ENCODE measurements at places on chromosomes 16 and 17. TPM values are rescaled to one million over a fixed set of nuclear protein-coding genes. Genes with fewer than 3 reads are reported as not detected.

DNA sequence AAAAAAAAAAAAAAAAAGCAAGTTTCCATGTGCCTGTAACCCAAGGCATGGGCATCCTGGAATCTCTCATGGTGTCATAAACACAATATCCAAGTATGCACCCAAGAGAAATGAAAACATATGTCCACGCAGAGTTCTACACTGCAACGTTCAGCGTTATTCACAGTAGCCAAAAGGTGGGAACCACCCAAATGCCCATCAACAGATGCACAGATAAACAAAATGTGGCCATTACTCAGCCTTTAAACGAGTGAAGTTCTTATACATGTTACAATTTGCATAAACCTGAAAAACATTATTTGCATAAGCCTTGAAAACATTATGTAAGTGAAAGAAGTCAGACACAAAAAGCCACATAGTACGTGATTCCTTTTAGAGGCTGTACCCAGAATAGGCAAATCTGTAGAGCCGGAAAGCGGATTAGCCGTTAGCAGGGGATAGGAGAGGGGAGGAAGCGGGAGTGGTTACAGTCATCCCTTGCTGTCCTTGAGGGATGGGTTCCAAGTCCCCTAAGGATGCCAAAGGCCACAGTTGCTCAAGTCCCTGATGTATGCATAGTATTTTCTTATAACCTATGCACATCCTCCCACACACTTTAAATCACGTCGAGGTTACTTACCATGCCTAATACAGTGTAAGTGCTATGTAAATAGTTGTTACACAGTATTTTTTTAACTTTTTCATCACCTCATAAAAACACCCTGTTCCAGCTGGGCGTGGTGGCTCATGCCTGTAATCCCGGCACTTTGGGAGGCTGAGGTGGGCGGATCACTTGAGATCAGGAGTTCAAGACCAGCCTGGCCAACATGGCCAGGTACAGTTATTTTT is 47.3 kb upstream of the DNAH17 start:
- no peak for DNase-seq

GRCh38 chr16:72246423-72246822 is 74.5 kb upstream of the PMFBP1 start:
- no peak for DNase-seq

DNA sequence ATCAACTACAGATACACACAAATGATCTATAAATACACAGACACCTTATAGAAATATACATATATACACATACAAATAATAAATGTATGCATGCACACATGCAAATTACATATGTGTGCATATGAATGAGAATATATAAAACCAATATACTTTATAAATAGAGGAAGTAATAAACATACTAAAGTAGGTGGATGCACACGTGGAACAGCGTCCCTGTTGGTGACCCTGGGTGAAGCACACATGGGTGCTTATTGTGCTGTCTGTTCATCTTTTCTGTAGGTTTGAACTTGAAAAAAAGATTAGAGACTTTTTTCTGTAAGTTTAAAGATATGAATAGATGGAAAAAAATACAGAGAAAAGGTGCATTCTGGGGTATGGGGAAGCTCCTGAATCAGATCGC is 111.3 kb downstream of the SDR42E1 start:
- DNase-seq, result no peak

GRCh38 chr16:63323055-63323454 is 1286.8 kb upstream of the CDH8 start:
- DNase-seq, result no peak

- DNase-seq, result no peak
Observed at GRCh38 chr16:84754353-84754856, 54.6 kb downstream of the USP10 start.

DNA sequence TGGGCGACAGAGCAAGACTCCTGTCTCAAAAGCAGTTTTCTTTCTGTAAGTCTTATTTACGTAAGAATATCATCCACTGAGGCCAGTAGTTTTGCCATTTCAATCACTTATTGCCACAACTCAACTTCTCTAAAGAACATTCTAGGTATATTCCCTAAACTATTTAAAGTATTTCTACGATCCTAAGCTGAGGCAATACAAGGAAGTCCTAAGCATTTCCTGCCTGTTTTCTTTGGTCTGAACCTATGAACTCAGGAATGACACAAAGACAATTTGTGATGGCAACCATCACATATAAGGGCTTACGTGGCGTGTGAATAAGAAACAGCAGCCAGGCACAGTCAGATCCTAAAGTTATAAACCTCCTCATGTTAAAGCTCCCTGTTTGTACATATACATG is 14.2 kb downstream of the USP36 start:
- DNase-seq, result no peak

- no peak for DNase-seq
Observed at GRCh38 chr17:33292981-33293867, at the start of gene ASIC2. ASIC2 (minus strand) TSS chr17:33293295.

DNA sequence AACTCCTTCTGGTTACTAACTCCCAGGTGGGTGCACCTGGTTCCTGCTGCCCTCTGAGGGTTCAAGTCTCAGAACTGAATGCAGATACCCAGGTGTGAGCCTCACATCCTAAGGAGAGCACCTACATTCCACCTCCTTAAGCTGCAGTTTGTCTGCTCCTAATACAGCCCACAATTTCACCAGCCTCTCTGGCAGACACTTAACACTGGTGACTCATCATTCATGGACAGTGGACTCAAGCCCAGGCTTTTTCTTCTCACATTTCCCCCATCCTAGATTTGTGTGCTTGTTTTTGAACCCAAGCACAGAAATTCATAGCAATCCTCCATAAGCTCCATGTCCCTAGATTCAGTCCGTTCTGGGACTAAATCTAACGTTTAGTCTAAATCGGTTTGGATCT is 7.0 kb upstream of the MAF start:
- DNase-seq, result no peak

DNA sequence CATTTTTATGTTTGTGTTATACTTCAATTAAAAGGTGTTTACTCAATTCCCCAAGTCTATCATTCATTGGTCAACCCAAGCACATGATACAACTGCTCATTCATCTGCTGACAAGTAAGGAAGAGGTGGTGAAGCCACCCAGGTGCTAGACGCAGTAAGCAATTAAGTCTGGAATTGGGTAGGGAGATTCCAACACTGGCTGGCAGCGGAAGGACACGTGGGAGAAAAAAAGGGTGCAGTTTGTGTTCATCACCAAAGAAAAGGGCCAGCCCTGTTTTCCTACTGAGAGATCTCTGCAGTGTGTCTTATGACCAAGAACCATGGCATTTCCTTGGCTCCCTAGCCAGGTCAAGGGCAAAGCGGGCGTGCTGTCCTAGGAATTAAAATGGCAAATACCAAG is 11.8 kb upstream of the ZNF23 start:
- no peak for DNase-seq

DNA sequence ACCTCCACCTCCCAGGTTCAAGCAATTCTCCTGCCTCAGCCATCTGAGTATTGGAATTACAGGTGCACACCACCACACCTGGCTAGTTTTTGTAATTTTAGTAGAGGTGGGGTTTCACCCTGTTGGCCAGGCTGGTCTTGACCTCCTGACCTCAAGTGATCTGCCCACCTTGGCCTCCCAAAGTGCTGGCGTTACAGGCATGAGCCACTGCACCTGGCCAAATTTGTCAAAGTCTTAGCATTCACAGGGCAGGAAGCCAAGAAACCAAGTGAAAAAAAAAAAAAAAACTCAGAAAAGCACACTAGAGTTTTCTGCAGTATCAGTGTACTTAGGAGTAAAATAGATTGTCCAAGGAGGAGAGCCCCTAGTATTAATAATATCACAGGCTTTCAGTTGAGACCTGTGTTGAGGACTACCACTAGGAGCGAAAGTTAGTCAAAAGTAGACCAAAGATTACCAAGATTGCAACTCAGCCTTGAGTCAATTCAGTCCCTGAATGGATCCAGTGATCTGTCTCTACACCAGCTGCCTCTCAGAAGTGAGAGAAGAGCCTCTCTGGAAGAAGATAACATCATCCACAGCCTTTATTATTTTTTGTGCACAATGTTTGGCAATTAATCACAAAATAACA is 159.7 kb downstream of the CEP112 start:
- DNase-seq, result no peak

DNA sequence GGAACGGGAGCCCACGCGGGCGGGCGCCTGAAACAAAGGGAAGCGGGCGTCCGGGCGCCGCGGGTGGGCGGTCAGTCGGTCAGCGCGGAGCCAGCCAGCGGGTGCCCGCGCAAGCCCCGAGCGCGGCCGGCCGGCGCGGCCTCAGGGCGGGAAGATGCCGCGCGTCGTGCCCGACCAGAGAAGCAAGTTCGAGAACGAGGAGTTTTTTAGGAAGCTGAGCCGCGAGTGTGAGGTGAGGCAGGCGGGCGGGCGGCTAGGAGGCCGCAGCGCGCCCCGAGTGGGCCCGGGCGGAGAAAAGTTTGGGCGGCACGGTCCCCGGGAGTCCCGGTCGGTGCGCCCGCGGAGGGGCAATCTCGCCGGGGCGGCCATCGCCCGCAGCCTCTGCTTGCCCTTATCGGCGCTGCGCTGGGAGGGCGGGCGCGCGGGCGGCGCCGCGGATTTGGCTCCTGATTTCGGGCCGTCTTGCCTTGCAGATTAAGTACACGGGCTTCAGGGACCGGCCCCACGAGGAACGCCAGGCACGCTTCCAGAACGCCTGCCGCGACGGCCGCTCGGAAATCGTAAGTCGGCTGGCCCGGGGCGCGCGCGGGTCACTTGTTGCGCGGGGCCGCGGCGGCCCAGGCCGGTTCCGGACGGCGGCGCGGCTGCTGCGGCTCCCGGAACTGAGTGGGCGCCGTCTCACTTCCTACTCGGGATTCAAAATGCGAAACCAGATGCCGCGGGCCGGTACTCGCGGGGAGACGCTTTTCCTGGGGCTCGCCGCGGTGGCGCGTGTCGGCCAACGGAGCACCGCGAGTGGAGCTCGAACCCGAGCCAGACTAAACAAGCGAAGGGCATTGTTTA is 526 bp downstream of the CBFB start:
- peak; percentile 79 for DNase-seq

DNA sequence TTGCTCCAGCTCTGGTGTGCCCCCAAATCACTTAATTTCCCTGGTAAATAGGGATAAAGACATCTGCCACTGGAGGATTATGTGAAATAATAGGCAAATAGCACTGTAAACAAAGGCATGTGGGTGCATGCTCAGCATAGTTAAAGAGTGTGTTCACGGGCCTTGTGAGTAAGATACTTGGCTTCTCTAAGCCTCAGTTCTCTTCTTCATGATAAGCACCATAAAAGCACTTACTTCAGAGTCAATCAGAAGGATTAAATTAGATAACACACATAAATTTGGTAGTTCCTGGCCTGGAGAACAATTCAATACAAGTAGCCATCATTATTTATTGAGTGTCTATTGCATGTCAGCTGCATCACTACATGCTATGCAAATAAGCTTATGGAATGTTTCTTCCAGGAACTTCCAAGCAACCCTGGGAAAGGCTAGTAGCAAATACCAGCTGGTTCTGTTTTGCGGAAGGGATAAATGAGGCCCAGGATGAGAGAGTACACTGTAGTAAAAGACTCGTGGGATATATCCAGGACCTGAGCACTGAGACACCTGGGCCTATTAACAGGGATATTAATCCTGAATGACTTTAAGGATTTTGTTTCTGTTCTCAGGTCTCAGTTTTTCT is 14.5 kb downstream of the CCL11 start:
- DNase-seq, result no peak

DNA sequence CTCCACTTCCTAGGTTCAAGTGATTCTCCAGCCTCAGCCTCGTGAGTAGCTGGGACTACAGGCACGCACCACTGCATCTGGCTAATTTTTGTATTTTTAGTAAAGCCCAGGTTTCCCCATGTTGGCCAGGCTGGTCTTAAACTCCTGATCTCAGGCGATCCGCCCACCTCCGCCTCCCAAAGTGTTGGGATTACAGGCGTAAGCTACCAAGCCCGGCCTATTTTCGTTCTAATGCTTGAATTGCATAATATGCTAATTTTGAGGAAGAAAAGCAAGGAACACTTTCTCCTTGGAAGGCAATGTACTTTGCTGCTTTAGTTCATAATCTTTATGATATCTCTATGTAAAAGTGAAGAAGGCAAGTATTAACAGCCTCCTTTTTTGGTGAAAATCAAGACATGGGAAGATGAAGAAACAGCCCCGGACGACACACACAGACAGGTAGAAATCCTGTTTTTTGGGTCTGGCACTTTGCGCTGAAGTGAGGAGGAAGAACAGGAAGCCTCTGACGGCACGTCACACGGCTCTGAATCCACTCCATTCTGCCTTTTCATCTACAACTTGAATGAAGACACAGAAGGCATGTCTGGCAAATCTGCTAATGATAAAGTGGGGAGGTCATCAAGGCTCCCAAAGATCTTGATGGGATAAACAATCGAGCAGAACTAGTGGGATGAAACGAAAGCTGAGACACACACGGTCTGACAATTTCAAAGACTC is 24.9 kb downstream of the VPS53 start:
- no peak for DNase-seq

GRCh38 chr17:6187836-6188235 is 117.7 kb downstream of the WSCD1 start:
- no peak for DNase-seq

DNA sequence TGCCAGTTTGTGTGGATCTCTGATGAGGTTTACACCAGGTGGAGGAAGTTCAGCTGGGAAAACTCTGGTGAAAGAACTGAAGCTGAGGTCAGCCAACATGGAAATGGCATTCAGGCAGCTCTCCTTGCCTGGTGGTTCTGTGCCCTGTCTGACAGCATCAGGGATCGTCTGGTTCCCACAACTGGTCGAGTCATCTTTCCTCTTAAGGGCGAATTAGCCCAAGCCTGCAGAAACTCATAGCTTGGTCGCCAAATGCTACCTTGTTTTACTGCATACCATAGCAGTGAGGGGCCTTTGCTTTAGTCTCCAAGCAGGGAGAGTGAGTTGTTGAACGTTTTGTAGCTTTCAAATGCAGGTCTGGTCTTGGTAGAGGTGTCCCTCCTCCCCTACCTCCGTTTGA is 7.2 kb downstream of the PLCG2 start:
- no peak for DNase-seq

DNA sequence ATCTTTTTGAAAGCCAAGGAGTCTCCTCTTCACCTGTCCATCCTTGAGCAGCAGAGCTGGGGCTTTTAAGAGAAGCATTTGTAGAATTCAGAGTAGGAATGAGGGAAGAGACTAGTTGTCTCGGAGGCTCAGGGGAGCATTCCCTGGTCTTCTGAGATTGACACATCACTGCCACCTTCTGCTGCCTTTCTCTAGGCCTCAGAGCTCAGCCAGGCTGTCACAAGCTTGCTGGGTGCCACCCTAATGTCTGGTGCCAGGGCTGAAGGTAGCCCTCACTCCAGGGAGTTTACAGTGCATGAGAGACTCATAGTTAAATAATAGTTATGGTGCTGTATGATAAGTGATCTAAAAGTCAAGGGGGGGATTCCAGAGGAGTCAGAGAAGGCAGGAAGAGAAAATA is 39.7 kb downstream of the B9D1 start:
- no peak for DNase-seq

The CLEC19A gene
- not detected for total RNA-seq

The ZNF287 gene
- 12.0 TPM for total RNA-seq

The HSD17B1 gene
- 2.8 TPM for total RNA-seq

The TRAP1 gene
- 120 TPM for total RNA-seq

The KCNJ18 gene
- total RNA-seq, result not detected

The PTX4 gene
- total RNA-seq, result 0.21 TPM

The ITGA2B gene
- 2.4 TPM for total RNA-seq

The MT1G gene
- 5.1 TPM for total RNA-seq

The ABCA6 gene
- total RNA-seq, result 42.2 TPM

The HIC1 gene
- total RNA-seq, result 22.1 TPM

The KRTAP17-1 gene
- total RNA-seq, result not detected

The KRTAP9-4 gene
- total RNA-seq, result not detected

All from left cardiac atrium (tissue), 4 donors.